ENCODE measurements at places on chromosomes 6 and 20.

DNA sequence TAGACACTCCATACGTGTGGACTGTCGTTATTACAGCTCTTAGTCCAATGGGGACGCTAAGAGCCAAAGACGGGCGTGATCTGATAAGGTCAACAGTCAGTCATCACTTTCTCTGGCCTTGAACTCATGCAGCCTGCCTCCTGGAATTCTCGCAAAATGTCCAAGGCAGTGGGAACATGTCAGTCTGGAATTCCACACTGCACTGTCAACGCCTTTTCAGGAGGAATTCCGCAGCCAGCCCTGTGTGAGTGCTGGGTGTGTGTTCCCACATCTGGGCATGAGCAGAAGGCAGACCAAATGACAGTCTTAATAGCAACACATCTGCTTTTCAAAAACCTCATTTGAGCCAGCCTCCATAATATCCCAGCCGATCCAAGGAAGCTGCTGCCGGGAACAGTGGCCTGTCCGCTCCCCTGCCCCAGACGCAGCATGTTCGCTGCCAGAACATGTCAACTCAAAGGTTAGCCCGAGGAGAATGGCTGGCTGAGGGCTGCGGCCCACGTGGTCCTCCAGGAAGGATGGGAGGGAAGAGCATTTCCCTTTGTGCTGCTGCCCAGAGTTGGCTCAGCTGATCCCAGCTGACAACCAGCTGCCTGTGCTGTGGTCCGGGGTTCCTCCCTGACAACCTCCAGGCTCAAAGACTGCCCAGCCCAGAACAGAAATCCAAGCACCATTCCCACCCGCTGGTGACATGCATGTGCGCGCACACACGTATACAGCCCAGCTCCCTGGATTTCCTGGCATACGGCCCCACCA, 103.1 kb downstream of the SULF2 start:
- DNase-seq: no peak

- DNase-seq: no peak
These were observed 35.1 kb downstream of the MGME1 start for GRCh38 chr20:18003897-18004296.

GRCh38 chr6:113530769-113531168, 326.4 kb upstream of the MARCKS start:
- no peak for DNase-seq

- no peak for DNase-seq
These were observed 266.5 kb upstream of the RIMS1 start for GRCh38 chr6:71619836-71620235.

All from HT-29 (cell line).